Daoy (cell line): ENCODE measurements at places on chromosomes 6 and 20. TPM values are rescaled to one million over a fixed set of nuclear protein-coding genes. Genes with fewer than 3 reads are reported as not detected.

- DNase-seq, result no peak
These were observed 498.2 kb upstream of the CITED2 start for GRCh38 chr6:139872665-139873064.

- no peak for DNase-seq
These were observed 1.3 kb downstream of the SLA2 start for GRCh38 chr20:36644706-36645095.

DNA sequence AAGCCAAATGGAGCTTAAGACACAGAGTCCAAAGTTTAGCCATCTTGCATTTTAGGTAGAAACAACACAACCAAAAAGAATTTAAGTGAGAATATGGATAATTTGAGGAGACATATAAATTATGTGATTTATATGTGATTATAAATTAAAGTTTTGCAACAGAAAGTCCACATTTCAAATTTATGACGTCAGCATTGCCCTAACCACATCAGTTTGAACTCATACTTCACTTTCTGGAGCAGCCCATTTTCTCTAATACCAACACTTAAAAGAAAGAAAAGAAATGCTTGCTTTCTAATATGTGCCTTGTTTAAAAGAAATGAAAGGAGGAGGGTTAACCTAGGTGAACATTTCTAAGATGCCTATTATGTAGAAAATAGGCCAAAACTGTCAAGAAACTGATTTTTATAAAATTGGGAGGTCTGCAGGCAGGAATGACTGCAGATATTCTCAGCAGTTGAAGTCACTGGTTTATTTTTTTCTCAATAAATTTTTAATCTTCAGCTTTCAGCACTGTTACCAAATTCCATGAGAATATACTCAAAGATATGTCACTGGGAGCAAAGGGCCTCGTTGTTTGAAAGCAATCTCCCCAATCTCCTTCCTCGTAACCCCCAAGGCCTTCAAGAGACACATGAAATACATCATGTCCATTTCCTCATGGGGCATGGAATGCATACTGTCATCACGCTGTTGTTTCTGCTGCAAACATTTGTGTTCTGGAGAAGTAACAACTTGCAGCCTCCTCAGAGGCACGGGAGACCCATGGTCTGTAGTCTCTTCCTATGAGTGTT is 137.8 kb downstream of the SOD2 start:
- DNase-seq, result no peak

DNA sequence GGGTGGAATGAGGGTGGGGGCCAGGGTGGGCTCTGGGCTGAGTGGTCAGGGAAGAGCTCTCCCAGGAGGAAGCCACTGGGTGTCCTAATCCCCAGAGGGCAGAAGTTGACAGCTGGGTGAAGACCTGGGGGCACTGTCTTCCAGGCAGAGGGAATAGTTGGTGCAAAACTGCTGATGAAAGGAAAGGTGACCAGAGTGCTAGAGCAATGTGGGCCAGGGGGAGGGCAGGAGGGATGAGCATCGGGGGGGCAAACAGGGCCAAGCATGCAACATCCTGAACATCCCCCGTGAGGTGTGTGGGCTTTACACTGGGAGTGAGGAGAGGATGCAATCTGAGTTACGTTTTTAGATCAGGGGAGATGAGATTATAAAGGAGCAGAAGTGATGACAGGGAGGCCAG is 97.8 kb downstream of the NOL4L start:
- DNase-seq, result no peak

Gene TFAP2A
- total RNA-seq, result 4.5 and 5.6 TPM in 2 replicates

- no peak for DNase-seq
These were observed 75.9 kb upstream of the PMEPA1 start for GRCh38 chr20:57785720-57786119.

- no peak for DNase-seq
These were observed 3.8 kb downstream of the DIDO1 start for GRCh38 chr20:62922451-62922921.

GRCh38 chr6:4093288-4093687 is 14.4 kb upstream of the FAM217A start:
- no peak for DNase-seq

DNA sequence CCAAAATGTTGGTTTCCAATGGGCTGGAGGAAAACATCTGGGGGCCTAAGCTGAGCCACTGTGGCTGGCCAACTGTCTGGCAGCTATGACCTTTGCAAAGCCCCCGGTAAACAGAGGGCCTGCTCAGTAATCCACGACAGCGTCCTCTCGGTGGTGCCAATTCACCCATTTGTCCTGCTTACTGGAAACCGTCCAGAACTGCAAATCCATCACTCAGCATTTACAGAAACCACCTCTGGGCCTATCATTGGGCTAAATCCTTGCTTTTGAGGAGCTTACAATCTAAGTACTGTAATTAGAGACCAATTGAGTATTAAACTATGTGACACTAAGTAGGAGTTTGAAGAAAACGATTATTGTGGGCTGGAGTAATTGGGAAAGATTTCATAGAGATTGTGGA is 31.0 kb downstream of the ADAT2 start:
- DNase-seq, result no peak

GRCh38 chr6:121008553-121008952 is 325.7 kb downstream of the TBC1D32 start:
- DNase-seq, result no peak

Gene DPPA5
- not detected in 2 replicates for total RNA-seq

DNA sequence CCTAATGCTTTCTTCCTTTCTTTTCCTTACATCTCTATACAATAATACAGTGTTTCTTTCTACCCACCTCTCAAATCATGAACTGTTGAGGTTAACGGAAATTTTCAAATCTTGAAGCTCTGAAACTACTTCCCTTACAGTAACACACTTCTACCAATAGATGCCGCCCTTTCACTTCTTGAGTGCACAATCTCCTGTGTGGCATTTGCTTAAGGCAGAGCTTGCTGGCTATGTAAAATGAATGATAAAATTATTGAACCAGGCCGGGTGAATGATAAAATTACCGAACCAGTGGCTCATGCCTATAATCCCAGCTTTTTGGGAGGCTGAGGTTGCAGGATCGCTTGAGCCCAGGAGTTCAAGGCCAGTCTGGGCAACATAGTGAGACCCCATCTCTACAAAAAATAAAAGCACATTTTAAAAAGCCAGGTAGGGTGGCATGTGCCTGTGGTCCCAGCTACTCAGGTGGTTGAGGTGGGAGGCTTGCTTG is 56.8 kb downstream of the KCNS1 start:
- DNase-seq, result peak; percentile 61

DNA sequence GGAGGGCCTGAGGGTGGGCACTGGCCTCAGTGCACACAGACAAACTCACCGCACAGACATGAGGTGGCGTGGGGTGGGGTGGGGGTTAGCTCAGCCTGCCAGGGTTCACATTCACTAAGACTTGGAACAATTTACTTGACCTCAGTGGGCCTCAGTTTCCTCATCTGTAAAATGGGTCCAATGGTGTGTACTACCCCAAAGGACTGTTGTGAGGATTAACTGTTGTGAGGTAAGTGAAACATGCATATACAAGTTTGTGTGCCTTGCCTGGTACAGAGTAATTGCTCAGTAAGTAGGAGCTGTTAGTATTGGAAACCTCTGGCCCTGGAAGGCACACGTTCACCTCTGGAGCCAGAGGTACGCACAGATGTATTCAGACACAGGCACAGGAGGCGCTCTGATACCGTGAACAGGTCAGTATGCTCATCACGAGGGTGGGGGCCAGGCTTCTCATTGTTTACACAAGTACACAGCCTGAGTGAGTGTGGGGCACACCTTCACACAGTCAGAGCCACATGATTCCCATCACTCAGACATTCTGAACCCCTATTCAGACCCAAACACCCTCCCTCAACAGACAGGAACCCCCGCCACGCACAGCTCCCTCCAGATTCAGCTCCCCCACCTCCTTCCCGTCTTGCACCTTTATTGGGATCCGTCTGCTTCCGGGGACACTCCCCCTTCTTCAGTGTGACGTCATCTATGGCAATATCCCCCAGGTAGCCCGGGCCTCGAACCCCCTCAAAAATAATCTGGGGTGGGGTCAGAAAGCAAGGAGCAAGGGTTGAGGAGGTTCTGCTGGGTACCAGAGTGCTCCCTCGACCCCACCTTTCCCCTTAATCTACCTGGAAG is 59.9 kb downstream of the MDGA1 start:
- DNase-seq, result no peak

Gene MTHFD1L
- total RNA-seq, result 17.8 and 21.6 TPM in 2 replicates

DNA sequence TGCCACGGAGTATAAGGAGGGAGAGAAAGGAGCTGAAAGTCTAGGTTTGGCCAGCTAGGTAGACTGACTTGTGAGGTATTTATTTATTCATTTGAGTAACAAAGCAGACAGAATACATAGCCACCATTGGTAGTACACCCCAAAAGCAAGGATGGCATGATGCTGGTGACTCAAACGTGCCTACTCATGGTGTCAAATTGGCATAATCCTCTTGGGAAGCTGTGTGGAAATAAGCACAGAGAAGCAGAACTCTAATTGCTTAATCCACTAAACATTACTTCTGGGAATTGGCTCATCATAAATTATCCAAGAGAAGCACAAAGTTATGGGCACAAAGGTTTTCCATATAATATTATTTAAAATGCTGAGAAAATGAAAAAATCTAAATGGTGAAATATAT is 2.5 kb downstream of the DEFB132 start:
- no peak for DNase-seq

DNA sequence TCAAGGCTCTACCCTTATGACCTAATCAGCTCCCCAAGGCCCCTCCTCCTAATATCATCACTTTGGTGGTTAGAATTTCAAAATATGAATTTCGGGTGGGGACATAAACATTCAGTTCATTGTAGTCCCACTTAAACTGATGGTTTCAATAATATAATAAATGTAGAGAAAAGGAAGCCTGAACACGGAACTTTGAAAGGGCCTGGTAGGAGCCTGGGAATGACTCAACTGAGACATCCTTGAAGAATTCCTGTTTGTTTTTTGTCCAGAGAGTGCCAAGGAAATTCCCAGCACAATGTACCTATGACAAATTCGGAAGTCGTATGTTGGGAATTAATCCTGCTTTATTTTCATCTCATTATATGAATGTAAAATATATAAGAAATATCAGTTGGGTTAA is 457.9 kb downstream of the PLCB1 start:
- DNase-seq, result peak; percentile 20

- no peak for DNase-seq
These were observed 14.2 kb upstream of the FRK start for GRCh38 chr6:116074732-116075390.

DNA sequence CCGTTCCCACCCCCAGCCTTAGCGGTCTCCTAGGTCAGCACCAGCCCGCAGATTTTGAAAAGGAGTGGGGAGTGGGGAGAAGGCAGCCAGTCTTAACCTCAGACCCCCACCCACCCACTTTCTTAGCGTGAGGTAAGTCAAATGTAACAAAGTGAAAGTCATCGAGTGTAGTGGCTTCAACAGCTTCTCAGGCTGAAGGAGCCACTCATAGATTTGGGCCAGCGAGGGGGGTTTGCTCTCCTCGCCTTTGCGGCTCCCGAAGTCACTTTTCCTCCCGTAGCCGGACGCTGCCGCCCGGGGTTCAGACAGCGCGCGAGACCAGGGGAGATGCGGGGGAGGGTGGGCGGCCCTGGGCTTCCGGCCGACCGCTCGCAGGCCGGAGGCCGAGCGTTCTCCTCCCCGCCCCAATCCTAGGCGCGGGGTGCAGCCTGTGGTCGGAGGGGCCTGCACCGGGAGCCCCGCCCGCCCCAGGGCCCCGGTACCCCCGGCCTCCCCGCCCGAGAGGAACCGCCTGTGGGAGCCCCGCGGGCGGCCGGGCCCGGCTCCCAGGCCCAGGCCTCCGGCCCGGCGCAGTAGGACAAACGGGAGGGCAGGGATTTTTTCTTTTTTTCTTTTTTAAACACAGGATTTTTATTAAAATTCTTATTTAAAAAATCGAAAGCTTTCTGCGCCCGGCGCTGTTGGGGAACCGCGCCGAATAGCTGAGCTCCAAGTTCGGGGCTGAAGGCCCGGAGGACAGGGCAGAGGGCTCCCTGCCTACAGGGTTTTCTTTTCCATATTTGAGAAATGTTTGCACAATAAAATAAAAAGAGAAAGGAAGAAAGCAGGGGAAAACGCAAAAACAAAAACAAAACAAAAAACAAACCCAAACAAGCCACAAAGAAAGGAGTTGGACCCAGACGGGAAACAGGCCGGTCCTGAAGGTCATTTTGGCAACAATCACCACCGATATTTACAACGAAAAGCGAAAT is 3.2 kb downstream of the NKX2-2 start:
- peak; percentile 33 for DNase-seq

- peak; percentile 16 for DNase-seq
These were observed 51.5 kb upstream of the EPB41L1 start for GRCh38 chr20:36102809-36103596.

Gene PSORS1C2
- total RNA-seq, result not detected in 2 replicates

Gene APOBEC2
- not detected in 2 replicates for total RNA-seq

DNA sequence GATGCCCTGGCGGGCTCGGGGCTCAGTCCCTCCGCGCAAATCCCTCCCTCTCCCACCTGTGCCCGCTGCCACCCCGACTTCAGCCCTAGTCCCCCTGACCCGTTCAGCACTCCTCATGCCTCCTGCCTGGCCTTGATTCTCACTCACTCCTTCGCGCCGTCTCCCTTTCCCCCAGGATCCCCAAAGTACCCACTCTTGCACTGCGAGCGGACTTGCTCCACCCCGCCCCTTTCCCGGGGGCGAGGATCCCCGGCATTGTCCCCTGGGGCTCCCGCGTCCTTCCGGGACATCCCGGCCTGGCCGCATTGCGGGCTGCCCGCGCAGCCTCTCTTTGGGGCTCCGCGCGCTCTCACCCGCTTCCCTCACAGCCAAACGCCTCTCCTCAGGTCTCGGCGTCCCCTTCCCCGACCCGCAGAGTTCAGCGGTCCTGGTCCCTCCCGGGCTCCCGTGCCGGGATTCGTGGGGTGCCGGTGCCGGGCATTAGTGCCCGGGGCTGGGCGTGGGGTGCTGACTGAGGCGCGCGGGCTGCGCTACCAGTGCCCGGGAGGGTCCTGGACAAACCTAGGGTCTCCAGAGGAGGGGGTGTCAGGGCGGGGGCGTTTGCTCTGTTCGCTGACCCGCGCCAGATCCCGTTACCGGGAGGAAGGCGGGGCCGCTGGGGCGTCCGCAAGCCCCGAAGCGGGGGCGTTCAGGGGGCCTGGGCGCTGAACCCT is 45.5 kb upstream of the SUPT3H start:
- peak; percentile 70 for DNase-seq

DNA sequence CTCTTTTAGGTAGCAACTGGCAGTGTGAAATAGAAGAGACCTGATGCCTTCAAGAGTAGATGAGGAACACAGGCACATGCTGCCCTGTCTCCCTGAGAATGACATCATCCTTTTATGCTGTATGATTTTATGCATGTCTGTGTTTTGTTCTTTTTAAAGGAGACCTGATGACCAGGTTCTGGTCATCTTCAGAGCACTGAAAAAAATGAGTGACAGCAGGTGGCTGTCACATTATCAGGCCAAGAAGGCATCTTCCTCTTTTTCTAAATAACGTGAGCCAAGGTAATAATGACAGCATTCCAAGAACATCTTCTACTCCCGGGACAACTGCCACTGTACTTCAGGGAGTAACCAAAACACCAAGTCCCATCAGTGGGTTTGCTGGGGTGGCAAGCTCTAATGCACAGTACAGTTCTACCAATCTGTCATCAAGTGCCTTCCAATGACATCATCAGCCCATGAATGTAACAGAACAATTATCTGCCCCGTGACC is 28.9 kb downstream of the CNKSR3 start:
- no peak for DNase-seq
